Caco-2 (cell line): ENCODE measurements at places on chromosomes 6 and 20. TPM values are rescaled to one million over a fixed set of nuclear protein-coding genes. Genes with fewer than 3 reads are reported as not detected.

GRCh38 chr6:52507557-52508260, 69.2 kb downstream of the TRAM2 start:
- DNase-seq: no peak

Gene PTK7
- 175 and 180 TPM in 2 replicates for total RNA-seq

Gene EBF4
- 5.7 and 7.5 TPM in 2 replicates for total RNA-seq

Gene LHFPL5
- total RNA-seq: not detected in 2 replicates

DNA sequence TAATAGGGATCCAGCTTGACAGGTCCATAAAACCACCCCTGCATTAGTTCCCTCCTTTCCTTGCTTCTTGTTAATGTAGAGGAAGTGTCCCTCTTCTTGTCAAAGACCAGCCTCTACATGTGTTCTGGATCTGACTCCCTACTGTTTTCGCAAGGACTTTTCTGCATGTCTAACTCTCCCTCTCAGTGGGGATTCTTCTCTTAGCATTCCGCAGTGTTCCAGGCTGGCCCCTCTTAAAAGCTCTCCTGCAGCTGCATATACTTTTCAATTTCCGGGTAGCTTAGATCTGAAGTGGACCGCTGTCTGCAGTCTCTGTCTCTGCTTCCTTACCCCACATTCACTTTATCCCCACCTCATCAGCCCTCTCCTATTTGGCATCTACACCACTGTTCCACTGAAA, 96.1 kb upstream of the MAN1A1 start:
- no peak for DNase-seq

GRCh38 chr6:119728220-119728750, 378.7 kb upstream of the MAN1A1 start:
- DNase-seq: no peak

DNA sequence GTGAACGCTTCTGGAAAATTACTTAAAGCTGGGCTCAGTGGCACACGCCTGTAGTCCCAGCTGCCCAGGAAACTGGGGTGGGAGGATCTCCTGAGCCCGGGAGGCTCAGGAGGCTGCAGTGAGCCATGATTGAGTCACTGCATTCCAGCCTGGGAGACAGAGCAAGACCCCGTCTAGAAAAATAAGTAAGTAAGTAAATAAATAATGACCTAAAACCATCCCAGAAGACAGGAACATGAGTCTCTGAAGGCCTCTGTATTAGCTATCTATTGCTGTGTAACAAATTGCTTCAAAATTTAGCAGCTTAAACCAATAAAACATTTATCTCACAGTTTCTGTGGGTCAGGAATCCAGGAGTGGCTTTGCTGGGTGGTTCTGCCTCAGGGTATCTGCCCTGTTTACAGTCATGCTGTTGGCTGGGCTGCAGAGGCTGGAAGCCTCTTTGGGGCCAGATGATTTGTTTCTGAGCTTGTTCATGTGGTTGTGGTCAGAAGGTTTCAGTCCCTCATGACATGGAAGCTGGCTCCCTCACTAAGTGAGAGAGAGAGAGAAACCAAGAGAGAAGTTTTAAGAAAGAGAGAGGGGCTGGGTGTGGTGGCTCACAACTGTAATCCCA, 48.4 kb upstream of the NCOA3 start:
- DNase-seq: peak; percentile 82

GRCh38 chr20:63567386-63568169, 6.5 kb downstream of the HELZ2 start:
- DNase-seq: no peak

GRCh38 chr6:165967810-165968407, 199.7 kb downstream of the TBXT start:
- no peak for DNase-seq

Gene TREML2
- total RNA-seq: not detected in 2 replicates

- no peak for DNase-seq
Observed at GRCh38 chr20:34850969-34851368, 21.7 kb downstream of the GGT7 start.

Gene MTO1
- 28.7 and 33.1 TPM in 2 replicates for total RNA-seq

DNA sequence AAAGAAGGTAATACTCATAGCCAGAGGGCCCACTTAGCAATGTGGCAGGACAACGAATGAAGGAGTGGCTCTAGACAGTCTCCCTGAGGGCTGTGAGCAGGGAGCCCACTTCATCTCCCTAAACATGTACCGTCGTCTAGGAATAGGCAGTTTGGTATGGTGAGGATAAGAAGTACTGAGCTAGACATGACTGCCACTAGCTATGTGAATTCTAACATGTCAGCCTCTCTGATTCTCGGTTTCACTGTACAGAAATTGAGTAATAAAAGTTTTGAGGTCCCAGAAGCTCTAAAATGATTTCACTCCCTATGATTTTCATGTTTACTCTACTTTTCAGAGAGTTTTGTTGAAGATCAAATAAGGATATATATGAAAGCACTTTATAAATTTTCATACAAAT, 107.1 kb downstream of the AHI1 start:
- DNase-seq: no peak

DNA sequence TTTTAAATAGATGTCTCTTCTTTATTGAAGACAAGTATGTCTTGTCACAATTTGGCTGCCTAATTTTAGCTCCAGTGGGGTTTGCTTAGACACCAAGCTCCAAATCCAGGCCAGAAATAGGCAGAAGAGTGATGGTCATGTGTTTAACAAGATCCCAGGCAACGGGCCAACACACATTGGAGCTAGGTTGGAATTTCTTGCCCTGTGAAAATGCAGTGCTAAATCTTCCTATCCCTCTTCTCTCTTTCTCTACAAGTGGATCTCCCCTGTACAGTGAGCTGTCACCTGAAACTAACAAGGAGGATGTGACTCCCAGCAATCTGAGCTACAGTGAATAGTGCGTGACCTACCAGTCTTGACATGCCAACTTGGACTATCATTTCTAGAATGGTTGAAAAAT, 65.3 kb upstream of the VGLL2 start:
- DNase-seq: no peak

DNA sequence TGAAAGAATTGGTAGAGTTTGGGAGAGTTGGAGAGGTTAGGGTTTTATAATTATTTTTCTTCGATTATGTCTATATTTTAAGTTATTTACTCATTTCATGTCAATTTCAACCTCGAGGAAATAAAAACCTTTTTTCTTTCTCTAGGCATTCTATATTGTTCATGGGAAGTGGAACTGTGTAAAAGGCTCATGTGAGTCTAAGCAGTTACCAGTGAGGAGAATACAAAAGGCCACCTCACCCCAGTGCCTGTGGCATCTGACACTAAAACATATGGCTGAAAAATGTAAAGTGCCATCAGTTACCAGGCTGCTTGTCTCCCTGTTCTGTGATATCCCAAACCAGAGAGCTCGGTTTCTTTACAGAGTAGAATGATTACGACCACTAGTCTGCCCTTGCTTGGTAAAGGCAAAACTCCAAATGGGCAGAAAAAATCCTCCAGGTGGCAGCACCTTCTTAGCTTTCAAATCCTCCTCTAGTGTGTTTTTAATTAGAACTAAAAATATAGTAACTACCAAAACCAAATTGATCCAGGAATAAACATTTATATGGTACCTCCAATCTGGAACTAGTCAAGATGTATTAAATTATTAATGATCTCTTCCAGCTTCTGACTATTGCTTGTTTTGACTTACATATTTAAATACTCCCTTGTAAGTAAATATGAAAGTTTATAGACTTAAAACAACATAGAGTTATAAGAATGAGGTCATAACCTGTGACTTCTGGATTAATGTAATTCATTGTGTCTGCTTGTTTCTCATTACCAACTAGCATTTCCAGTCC, 122.6 kb upstream of the MCHR2 start:
- peak; percentile 57 for DNase-seq

Gene GJA10
- total RNA-seq: not detected in 2 replicates

GRCh38 chr6:119493980-119494379, 144.4 kb upstream of the MAN1A1 start:
- DNase-seq: no peak

DNA sequence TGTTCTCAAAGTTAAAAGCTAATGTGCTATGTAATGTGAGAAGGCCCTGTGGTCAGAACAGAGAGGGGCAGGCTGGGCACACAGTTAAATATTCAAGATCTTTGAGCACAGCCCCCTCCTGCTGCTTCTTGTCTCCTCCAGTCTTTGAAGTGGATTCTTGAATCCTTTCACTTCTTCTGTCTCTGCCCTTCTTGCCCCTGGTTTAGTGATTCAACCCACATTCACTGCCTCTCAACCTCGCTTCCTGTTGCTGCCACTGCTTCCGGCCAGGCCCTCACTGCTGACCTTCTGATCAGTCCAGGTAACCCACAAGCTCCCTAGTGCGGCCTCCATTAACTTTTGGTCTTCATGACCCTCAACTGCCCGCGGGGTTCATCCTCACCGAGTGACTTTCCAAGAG, 417.3 kb upstream of the NOX3 start:
- DNase-seq: no peak

GRCh38 chr20:52683761-52684160, 288.4 kb upstream of the TSHZ2 start:
- no peak for DNase-seq

DNA sequence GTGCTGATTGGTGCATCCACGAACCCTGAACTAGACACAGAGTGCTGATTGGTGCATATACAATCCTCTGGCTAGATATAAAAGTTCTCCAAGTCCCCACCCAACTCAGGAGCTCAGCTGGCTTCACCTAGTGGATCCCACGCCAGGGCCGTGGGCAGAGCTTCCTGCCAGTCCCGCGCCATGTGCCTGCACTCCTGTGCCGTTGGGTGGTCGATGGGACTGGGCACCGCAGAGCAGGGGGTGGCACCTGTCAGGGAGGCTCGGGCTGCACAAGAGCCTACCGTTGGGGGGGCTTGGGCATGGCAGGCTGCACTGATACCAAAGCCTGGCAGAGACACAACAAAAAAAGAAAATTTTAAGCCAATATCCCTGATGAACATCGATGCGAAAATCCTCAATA, 185.4 kb upstream of the ASCC3 start:
- DNase-seq: no peak

Gene NOX3
- total RNA-seq: not detected in 2 replicates

DNA sequence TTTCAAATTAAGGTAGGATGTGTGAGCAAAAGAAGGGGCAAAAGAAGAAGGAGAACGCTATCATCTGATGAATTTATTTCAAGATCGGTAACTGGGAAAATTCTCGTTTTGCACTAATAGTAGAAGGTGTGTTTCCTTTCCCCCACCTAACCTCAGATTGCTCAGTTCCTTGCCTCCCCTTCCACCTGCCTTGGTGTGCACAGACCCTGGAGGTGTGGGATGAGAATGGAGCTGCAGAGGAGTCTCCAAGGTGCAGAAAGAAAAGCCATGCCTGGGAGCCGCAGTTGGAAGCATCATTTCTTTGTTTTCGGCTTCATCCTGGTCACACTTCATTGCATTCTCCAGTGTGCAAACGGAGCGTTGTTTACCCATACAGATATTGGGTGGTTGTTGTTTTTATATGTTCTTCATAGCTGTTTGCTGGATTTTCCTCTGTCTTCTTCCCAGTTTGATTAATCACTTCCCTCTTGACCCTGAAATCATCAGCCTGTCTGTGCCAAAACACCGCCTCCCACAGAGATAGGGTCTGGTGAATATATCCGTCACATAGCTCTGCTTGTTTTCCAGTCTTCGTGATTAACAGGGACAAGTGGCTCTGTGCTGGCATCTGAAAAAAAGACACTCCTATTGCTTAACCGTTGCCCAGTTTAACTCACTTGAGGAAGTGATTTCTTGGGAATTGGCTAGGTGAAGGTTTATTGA, 40.2 kb upstream of the NEDD9 start:
- no peak for DNase-seq

Gene LAMA2
- 0.02 and 0.05 TPM in 2 replicates for total RNA-seq

Gene TCP11
- not detected in 2 replicates for total RNA-seq

DNA sequence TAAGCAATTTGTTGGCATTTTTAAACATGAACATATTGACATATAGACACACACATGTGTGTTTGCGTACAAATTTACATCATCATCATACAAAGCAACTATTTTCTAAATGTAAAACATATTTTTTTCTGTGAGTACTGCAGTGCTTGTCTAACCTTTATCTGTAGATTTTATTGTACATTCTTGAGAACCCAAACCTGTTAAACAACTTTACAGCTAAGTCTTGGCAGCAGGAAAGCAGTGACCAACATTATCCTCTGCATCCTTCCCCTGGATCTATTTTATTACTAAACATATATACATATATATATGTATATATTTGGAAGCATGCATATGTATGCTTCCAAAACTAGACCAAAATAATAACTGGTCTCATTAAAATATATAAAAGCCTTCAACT, 10.4 kb upstream of the PLCB1 start:
- DNase-seq: no peak

DNA sequence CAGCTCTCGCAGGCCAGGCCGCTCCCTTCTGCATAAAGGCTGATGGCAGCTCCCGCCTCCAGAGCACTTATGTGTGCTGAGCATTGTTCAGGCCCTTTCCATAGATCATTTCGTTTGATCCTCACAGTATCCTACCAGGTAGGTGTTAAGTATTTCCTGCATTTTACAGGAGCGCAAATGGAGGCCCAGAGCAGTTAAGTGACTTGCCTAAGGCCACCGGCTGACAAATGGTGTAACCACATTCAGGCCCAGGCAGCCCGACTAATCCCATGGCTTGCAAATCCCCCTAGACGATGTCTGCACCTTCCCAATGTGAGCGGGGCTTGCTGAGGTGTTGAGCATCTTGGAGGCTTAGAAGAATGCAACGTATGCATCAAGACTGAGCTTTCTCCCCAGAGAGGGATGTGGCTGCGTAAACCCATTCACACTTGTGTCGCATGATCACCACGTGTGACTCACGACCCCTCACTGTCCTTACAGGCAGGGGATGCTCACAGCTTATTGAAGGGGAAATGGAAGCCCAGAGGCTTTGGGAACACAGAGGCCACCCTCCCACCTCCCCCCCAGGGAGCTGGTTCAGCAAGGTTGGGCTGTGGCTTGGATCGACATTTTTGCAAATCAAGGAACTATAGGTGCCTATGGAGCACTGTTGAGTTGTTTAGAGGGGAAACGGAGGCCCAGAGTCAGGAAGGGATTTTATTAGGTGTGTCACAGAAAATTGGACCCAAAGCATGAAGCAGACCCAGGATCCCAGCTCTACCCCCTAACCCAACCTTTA, 7.0 kb downstream of the BPIFB2 start:
- no peak for DNase-seq

DNA sequence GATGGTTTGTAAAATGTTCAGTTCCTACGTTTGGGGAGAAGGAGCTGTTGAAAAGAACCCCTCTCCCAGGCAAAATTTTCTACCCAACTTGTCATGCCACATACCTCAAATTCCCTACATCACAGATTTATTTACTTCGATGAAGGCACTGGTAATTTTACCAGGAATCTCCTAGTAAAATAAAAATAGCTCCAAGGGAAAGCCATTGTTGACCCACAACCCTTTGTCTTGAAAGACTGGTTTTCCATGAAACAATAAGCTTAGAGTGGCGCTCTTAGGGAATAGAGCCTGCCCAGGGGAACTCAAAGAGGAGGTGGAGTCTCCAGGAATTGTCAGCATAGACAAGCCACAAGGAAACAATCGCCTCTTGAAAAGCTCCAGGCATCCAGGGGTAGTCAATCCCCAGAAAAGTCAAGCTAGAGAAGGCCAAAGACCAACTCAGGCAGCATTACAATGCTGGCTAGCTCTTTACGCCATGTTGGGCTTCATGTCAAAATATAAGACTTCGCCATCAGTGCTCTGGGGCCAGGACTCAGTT, 99.2 kb upstream of the RREB1 start:
- DNase-seq: no peak

GRCh38 chr20:1894471-1894950, 696 bp upstream of the SIRPA start:
- peak; percentile 77 for DNase-seq
